ENCODE measurements at places on chromosomes 4 and X.

DNA sequence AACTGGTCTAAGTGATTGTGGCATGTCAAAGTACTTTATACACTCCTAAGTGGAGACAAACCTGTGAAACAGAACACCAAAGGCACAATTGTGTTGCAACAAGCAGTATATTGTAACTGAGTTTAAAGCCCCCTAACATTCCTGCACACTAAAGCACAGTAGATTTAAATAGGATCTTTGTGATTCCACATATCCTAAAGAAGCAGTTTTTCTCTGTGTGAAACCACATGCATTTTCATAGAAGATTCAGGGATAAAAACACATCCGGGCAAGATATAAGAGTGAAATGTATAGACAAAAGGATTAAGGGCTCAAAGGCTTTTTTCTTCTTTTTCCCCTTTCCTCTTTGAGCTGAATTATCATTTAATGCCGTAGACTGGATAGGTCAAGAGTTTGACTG lies 82.2 kb downstream of the ANK2 start:
- DNase-seq, result no peak

DNA sequence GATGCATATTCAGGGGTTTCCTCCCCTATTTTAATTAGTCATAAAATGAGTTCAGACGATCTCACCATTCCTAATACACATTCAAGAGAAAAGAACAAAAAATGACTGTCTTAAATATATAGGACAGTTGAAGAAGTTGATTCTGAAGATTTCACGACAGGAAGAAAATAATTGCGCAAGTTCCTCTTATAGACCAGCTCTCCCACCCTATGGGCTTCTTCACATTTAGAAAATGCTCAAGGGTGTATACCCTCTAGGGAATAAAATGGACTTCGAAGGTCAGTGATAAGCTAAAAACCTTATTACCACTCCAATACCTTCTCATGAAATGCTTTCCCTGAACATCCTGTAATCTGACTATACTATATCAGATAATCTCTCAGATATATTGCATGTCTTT lies 149.2 kb upstream of the TEX13C start:
- DNase-seq, result no peak

DNA sequence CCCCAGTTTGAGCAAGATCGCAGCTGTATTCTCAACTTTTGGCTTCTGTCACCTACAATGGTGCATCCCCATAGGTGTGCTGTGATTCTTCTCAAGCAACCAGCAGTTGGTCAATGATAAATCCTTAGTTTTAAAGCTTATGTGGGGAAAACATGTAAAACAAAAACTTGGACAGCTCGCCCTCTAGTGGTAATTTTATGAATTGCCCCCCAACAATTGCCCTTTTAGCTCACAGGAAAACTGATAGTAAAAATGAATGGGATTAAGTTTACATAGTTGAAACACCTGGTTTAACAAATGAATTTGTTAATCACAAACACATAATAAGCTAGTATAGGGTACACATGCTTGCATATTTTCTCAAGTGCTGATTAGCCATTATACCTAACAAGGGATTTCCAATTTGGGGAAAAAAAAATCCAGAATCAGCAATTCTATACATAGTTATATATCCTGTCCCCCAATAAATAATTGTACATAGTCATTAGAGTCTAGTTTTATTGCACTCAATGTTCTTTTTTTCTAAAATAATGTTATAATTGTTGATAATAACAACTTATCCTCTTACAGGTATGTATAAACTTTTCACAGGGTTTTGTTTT lies 30.1 kb downstream of the TEX13A start:
- peak; percentile 40 for DNase-seq

DNA sequence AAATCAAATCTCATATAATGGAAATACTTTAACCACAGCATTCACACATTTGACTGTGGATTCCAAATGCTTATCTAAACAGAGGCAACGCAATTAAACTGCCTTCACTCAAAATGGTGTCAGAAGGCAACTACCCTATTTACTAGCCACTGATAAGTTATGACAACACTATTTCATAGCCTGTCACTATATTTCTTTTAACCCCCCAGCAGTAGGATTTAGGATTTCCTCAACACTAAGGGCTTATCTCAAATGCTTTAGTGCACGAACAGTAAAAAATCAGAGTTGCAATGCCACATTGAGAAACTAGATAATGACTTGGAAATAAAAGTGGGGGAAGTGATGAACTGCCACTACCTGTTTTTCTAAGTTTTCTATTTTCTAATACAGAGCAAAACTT lies 66.7 kb downstream of the DHX15 start:
- no peak for DNase-seq

- DNase-seq, result no peak
Measured at GRCh38 chr4:182699201-182699600, 218.0 kb downstream of the DCTD start.

- peak; percentile 85 for DNase-seq
Measured at GRCh38 chr4:145938618-145939440, at the start of gene ZNF827. Gene ZNF827, minus strand, starts transcription at chr4:145938823. Its CDS starts 416 bp downstream, at chr4:145938407.

- DNase-seq, result no peak
Measured at GRCh38 chr4:138918169-138918869, 97.3 kb upstream of the NOCT start.

DNA sequence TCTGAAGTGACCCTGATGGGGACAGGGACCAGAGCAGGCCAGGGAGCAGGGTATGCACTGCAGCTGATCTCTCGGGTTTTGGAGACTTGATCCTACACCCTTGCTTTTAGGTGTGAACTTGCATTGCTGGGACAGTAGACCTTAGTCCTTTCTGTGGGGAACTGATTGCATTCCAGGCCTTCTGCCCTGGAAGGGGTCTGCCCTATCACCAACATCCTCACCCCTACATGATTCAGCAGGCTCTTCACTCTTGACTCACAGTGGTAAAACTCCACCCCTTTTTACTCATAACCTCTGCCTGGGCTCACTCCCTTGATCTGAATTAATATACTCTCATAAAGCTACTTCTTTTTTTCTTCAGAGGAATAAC lies 6.6 kb upstream of the DDX60L start:
- DNase-seq, result no peak

DNA sequence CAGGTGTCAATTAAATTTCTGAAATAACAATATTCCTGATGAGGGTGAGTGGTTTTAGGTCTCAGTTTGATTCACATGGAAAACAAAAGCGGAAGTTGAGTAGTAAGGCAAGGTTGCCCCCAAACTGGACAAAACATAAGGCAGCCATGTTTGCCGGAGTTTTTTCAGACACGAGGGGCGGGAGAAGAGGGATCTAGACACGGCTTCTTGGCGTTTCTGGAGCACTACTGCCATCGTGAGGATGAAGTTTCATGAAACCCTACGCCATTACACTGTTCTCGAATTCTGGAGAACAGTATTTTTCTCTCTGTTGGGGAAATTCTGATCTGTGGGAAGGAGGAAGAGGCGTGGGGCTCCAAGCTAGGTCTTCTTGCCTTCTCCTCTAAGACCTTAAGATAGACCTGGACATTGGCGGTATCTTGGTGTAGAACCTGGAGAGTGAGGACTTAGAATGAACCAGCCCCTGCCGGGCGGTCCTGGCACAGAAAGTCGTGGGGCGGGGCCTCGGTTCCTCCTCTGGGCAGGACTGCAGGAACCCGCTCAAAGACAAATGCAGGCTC lies 160.3 kb downstream of the OR13H1 start:
- no peak for DNase-seq

GRCh38 chr4:174714393-174715211 lies 114.4 kb downstream of the GLRA3 start:
- peak; percentile 60 for DNase-seq

DNA sequence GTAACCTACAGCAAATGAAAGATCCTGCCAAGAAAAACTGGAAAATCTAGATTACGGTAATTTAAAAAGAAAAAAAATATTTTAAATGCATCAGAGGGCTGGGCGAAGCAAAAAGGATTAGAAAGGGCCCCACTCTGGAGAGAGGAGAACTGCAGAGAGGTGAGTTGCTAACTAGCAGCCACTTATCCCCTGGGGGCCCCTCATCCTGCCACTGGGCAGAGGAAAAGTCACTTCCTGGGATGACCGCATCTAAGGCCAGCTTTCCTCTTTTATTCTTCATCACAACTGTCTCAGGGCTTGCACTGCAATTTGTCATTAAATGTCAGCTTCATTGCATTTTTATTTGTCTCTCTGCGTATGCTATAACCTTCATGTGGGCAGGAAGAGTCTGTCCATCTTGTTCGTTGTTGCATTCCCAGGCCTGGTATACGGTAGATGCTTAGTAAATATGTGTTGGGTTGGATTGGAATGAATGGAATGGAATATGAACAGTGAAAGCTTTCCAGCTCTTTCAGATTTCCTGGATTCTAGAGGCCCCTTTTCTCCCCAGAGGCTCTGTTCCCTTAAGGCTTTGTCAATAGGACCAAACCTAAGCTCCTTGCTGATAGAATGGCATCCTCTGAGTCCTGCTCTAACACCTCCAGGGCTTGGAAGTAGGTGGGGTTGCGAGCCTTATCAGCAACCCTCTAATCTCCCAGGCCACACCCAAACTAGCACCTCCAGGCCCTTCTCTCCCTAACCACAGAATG lies 58.9 kb downstream of the TLR10 start:
- DNase-seq, result peak; percentile 59

DNA sequence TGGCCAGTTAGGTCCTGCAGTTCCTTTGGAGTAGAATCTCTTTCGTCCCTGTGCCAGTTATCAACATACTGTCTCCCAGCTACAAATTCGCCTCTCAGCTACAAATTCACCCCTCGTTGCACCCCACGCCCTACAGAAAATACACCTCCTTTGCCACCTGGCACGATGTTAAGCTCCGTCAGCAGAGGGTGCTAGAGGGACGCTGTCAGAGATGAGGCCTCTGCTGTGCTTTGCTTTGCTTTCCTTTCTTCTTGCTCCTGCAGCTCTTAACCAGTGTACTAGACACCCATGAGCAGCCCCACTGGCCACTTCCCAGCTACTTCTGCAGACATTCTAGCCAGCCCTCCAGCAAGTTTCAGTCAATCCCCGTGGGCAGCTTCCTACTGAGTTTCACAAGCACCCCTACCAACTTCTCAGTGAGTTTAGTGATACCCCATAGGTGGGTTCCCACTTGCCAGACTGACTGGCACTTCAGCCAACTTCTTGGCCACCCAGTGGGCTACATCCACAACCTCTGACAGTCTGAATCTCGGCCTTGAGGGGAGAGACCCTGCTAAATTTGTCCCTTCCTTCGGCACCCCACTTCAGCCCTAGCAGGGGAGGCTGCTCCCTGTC lies 21.8 kb downstream of the HAUS3 start:
- DNase-seq, result peak; percentile 79

DNA sequence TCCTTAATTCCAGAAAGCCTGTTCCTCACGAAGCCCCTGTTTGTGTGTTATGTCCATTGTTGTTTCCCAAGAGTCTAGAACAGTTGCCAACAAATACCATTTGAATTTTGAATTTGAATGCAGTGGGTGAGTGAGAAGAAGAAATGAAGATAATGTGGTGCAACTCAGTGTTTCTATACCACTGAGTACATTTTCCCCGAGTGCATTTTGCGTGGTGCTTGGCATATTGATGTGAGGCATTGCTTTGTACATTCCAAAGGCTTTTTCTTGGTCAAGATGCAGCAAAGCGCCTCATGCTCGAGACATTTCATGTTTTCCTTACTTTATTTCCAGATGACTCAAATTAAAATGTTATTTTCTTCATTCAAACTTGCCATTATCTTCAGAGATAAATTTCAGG lies 253.1 kb upstream of the RPS6KA3 start:
- DNase-seq, result no peak

DNA sequence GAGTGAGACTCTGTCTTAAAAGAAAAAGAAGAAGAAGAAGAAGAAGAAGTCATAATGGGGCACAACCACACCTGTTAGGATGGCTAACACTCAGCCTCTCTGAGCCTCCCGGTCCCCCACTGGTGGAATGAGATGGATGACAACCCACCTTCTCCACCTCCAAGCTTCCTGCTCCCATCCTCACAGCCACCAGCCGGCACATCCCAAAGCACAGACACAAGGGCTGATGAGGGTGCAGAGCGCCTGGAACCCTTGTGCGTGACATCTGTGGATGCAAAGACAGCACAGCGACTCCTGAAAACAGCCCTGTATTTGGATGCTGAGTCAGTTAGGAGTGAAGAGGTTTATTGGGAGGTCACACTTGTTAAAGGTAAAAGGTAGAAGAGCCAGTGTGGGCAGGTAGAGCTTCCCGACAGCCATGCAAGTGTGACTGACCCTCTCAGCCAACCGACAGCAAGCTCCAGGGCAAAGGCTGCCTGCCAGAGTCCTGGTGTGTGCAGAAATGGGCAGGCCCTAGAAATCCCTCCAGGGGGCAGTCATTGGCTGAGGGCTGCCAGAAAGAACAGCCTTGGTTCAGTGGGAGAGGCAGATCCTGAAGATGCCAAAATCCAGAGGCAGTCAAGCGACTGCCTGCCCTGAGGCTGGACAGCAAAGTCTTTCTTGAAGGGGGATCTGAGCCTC lies 26.6 kb upstream of the MAN2B2 start:
- DNase-seq, result peak; percentile 58

DNA sequence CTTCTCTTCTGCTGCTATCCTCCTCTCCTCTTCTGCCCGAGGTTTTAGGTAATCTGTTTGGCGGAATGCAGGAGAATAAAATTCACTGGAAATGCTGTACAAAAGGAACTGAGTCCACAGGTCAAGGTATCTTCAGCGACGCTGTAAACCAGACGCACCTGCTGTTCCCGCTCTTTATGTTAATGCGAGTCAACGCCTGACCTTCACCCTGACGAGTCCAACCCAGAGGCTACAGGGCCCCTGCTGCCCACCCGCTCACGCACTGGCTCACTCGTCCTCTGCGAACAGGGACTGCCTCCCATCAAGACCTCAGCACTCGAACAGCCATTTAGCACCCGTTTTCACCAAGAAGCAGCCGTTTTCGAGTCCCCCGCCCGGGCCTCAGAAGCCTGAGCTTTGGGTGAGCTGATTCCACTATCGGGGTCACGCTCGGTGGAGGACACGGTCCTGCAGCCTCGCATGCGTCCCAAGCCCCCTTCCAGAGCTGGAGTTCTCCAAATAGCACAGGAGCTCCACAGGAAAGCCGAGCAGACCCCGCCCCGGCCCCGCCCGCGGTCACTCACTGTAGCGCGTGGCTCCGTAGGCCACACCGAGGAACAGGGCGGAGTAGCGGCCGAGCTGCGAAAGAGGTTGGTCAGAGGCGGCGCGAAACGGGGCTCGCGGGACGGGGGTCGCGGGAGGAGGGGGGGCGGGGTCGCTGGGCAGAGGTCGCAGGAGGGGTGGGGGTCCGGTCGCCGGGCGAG lies 556 bp downstream of the ATP5ME start:
- no peak for DNase-seq

- DNase-seq, result no peak
Measured at GRCh38 chr4:146592019-146592418, 46.7 kb upstream of the POU4F2 start.

DNA sequence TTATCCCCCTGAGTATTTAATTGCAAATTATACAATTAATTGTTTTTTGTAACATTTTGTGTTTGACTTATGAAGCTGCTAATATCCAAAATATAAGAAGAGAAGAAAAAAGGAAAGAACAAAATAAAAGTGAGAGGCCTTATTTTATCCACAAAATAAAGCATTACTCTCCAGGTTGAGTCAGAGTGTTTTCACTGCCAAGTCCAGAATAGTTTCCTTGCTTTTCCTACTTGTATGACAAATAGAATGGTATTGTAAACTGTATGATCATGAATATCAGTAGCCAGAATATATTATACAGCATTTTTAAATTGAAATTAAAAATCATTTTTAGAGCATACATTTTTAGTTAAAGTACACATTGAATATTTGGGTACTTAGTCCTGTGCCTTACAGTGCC lies 237.8 kb downstream of the NDST4 start:
- DNase-seq, result no peak

All from cardiac fibroblast (primary cell).